Uterus (tissue), 4 donors: ENCODE measurements at places on chromosomes 3 and 15. TPM values are rescaled to one million over a fixed set of nuclear protein-coding genes. Genes with fewer than 3 reads are reported as not detected.

DNA sequence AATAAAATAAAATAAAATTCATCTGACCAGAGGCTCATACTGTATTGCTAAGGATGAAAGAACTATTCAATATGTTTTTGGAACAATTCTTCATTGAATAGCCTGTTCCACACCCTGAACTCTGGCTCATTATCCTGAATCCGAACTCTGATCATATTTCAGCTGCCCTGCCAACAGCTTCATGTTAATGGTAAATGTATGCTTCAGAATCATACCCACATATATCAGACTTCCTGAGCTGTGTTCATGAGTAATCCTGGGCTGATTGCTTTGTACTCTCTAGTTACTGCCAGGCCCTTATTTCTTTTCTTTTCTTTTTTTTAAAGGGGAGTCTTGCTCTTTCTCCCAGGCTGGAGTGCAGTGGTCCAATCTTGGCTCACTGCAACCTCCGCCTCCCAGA is 11.8 kb downstream of the INO80 start:
- no peaks in the 10 kb centered on the region for H3K36me3 ChIP-seq
- no peaks in the 10 kb centered on the region for H3K4me1 ChIP-seq
- H3K27ac ChIP-seq: no peak overlapping the region

The TMEM207 gene
- total RNA-seq: not detected

GRCh38 chr3:137772214-137772955 is 8.3 kb downstream of the SOX14 start:
- no peak overlapping the region for H3K27ac ChIP-seq
- H3K4me3 ChIP-seq: no peak overlapping the region
- peaks cover 23% of the 10 kb centered on the region for H3K4me1 ChIP-seq
- DNase-seq: no peak
- no peaks in the 10 kb centered on the region for H3K36me3 ChIP-seq
- no peaks in the 10 kb centered on the region for H3K27me3 ChIP-seq

The C2CD4A gene
- total RNA-seq: not detected

DNA sequence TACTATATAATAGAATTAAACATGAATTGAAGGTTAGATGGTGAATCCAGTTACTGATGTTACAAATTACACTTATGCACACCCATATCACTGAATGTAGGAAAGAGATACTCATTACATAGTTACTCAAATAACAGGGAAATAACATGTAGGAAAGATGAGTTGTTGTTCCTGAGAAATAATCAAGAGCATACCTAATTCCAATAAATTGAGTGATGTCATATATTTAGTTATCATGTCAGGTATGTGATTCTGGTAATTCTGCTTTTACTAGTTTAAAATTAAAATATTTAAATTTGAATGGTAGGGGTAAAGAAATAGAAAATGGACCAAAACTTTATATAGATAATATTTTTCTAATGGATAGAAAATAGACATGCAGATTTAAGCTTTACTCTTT is 102.6 kb upstream of the MYZAP start:
- H3K27ac ChIP-seq: no peak overlapping the region
- DNase-seq: no peak

The MESP2 gene
- total RNA-seq: not detected

- peaks cover 6% of the 10 kb centered on the region for H3K4me1 ChIP-seq
- H3K27me3 ChIP-seq: no peaks in the 10 kb centered on the region
- H3K36me3 ChIP-seq: no peaks in the 10 kb centered on the region
- DNase-seq: no peak
- H3K4me3 ChIP-seq: no peak overlapping the region
Measured at GRCh38 chr15:98955331-98955730, 52.3 kb downstream of the PGPEP1L start.

The ATP13A5 gene
- total RNA-seq: not detected

The WDR93 gene
- not detected for total RNA-seq

The CIDEC gene
- not detected for total RNA-seq

GRCh38 chr3:5238545-5238944 is 51.0 kb downstream of the EDEM1 start:
- H3K36me3 ChIP-seq: no peaks in the 10 kb centered on the region
- no peaks in the 10 kb centered on the region for H3K27me3 ChIP-seq
- DNase-seq: no peak
- H3K4me3 ChIP-seq: no peak overlapping the region
- H3K27ac ChIP-seq: no peak overlapping the region

DNA sequence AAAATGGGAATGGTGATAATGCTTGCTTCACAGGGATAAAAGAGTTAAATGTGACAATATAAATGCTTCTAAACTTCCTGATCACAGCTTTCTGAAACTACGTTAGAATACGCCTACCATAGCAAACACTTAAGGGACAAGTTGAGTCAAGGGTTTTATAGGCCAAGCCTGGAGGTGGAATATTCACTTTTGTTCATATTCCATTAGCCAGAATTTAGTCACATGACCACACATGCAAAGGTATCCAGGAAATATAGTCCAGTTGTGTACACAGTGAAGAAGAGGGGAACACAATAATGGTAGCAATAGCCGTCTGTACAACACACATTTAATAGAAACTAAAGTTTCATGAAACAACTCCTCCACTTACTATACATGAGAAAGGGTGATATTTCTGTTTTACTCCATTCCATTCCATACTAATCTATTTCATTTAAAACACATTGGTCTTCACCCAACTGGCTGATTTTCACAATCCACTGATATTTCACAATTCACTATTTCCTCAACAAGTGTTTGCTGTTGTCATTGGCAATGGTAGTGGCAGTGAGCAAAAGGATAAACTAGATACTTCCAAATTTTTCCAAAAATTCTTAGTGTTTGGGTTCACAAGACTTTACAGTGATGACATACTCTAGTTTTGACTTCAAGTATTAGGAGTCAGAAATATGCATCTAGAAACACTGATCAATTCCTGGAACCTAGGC is 270.9 kb downstream of the ERC2 start:
- no peaks in the 10 kb centered on the region for H3K27me3 ChIP-seq
- no peak for DNase-seq
- no peaks in the 10 kb centered on the region for H3K4me1 ChIP-seq
- H3K36me3 ChIP-seq: no peaks in the 10 kb centered on the region
- H3K4me3 ChIP-seq: no peak overlapping the region

GRCh38 chr3:189157232-189158007 is 14.4 kb upstream of the TPRG1 start:
- no peaks in the 10 kb centered on the region for H3K4me1 ChIP-seq
- no peak overlapping the region for H3K27ac ChIP-seq
- H3K27me3 ChIP-seq: no peaks in the 10 kb centered on the region
- no peaks in the 10 kb centered on the region for H3K36me3 ChIP-seq
- DNase-seq: no peak

GRCh38 chr3:180698760-180699270 is 19.5 kb upstream of the CCDC39 start:
- no peaks in the 10 kb centered on the region for H3K4me1 ChIP-seq
- no peak overlapping the region for H3K27ac ChIP-seq
- H3K36me3 ChIP-seq: no peaks in the 10 kb centered on the region
- no peaks in the 10 kb centered on the region for H3K27me3 ChIP-seq
- no peak overlapping the region for H3K4me3 ChIP-seq

The SEMA5B gene
- not detected for total RNA-seq

DNA sequence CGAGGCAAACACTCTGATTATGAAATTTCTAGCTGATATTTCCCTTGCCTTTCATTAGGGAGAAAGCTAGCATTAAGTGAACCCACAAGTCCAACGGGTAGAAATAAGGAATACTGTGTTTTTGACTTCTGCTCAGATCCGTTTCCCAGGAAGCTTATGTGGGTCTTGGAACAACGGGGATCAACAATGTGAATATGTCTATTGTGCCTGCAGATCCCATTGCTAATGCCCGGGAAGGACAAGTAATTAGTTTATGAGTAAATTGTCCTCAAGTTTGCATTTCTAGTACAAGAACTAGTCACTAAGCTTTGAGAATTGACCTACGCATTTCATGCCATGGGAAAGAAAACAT is 236.4 kb downstream of the UACA start:
- H3K4me3 ChIP-seq: peak overlapping the region; percentile 18
- H3K36me3 ChIP-seq: no peaks in the 10 kb centered on the region
- no peaks in the 10 kb centered on the region for H3K27me3 ChIP-seq
- DNase-seq: no peak
- H3K4me1 ChIP-seq: no peaks in the 10 kb centered on the region
- peak overlapping the region; percentile 17 for H3K27ac ChIP-seq

- no peaks in the 10 kb centered on the region for H3K36me3 ChIP-seq
- DNase-seq: no peak
- no peaks in the 10 kb centered on the region for H3K27me3 ChIP-seq
- H3K27ac ChIP-seq: no peak overlapping the region
- H3K4me1 ChIP-seq: no peaks in the 10 kb centered on the region
- H3K4me3 ChIP-seq: no peak overlapping the region
Measured at GRCh38 chr3:146476094-146476740, 6.9 kb upstream of the PLSCR2 start.

DNA sequence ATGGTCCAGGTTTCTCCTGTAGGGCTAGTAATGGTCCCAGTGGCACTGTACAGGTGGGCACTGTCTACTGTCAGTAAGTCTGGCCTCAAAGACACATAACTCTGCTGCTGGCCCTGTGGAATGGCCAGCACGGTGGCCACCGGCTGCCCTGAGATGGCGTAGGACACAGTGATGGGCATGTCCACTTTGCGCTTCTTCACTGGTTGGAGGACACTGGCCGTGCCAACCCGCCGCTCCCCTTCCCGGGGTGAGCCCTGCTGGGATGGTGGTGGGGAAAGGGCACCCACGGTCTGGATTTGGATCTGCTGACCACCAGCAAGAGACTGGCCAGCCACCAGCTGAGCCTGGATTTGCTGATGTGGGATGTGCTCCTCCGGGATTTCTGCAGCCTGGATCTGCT is 28.1 kb upstream of the IMPDH2 start:
- DNase-seq: no peak
- no peak overlapping the region for H3K4me3 ChIP-seq
- no peaks in the 10 kb centered on the region for H3K27me3 ChIP-seq
- no peak overlapping the region for H3K27ac ChIP-seq
- H3K4me1 ChIP-seq: no peaks in the 10 kb centered on the region
- H3K36me3 ChIP-seq: no peaks in the 10 kb centered on the region

GRCh38 chr3:117261983-117262421 is 552.4 kb downstream of the TUSC7 start:
- no peak overlapping the region for H3K4me3 ChIP-seq
- H3K27ac ChIP-seq: no peak overlapping the region
- no peak for DNase-seq
- no peaks in the 10 kb centered on the region for H3K27me3 ChIP-seq
- H3K4me1 ChIP-seq: no peaks in the 10 kb centered on the region
- H3K36me3 ChIP-seq: no peaks in the 10 kb centered on the region
